ENCODE measurements at places on chromosomes 7 and 10.
A peak's percentile ranks its signal among the peaks of the same experiment; 100 is the strongest.

DNA sequence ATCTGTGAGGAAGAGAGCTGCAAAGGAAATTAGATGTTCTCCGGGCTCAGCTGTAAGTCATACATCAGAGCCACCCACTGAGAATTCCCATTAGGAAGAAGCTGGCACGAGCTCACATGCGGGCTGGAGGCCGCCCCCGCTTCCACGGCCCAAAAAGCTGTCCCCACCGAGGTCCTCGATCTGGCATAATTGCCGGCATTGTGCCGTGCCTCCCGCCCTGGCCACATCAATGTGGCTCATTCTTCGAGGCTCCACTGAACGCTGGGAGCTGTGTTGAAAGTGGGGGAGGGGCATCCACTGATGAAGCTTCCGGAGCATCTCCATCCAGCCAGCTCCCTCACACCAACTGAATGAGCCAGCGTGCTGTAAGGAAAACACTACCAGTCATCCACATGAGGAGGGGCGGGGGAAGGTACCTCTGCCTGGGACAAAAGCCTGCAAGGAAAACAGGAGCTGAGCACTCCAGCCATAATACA, 173.1 kb downstream of the PTPRN2 start:
- DNase-seq = no peak

DNA sequence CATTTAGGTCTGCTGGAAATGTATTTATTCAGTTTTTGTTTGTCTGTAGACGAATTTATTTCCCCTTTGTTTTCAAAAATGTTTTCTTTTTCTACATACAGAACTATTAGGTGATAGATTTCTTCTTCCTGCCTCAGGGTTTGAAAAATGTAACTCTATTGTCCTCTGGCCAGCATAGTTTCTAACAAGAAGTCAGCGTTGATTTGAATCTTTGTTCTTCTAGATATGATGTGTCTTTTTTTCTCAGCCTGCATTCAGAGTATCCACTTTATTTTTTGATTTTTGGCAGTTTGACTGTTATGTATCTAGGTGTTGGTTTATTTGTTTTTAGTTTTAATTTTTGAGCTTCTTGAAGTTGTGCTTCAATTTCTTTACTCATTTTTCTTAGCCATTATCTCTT, 7.5 kb upstream of the OR2F1 start:
- DNase-seq = no peak

DNA sequence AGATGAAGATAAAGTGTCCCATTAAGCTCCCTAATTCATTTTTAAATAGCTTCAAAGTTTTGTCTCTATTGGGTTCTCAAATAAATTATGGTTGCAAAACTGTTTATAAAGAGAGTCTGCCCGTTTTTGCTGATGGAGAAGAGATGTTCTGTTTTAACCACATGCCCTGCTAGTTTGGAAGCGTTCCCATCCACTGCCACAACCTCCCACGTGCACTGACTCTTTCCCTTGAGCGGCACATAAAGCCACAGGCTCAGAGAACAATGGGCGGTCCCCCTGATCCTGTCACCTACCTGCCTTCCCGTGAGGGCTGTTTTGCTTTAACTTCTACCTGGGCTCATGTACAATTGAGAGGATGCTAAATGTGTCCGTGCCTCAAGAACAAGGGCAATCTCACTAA, 65.5 kb downstream of the CPVL start:
- no peak for DNase-seq

GRCh38 chr10:132577350-132578003, 39.9 kb downstream of the INPP5A start:
- no peak for DNase-seq

GRCh38 chr10:97291357-97292096, 910 bp downstream of the ARHGAP19 start:
- DNase-seq = no peak

GRCh38 chr10:52452600-52453493, 138.8 kb downstream of the DKK1 start:
- peak; percentile 89 for DNase-seq

DNA sequence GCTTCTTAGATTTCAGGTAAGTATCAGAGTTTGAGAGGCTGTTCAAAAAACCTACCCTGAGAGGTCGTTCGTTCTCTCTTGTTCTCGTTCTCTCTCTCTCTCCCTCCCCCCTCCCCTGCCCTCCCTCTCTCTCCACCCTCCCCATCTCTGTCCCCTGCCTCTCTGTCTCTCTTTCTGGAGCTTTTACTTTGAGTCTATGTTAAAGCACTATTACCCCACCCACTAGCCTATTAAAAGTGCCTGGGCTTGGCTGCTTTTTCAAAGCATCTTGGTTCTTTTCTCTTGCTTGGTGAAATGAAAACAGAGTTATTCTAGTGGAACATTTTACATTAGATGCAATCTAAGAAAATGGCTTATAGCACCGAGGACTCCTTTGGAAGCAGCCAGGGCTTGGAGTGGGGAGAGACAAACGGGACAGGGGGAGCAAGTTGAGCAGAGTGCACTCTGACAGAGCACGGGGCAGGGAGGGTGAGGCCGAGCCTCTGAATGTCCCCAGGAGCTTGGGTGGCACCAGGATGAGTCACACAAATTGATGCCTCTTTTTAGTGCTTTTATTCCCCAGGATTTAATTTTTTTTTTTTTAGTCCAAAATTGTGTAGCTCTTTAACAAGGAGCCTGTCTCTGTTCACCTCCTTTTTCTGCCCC, 134.3 kb downstream of the CFAP58 start:
- no peak for DNase-seq

- DNase-seq = no peak
Observed at GRCh38 chr10:6180480-6181110, 22.1 kb upstream of the PFKFB3 start.

DNA sequence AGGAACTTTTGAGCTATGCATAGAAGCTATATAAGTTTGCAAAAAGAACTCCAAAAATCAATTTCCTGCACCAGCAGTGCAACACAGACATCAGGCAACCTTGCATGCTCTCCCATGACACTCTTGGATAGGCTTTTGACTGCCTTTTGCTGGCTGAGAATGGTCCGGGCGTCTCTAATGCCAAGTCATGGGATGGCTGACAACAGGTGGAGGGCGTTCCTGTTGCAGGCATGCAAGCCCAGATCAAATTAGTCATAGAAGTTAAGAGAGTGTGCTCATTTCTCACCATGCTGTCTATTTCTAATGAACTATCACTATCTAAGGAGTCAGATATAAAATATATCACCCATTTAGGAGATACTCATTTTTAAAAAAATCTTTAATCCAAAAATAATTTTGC, 8.4 kb downstream of the PLCE1 start:
- DNase-seq = no peak

DNA sequence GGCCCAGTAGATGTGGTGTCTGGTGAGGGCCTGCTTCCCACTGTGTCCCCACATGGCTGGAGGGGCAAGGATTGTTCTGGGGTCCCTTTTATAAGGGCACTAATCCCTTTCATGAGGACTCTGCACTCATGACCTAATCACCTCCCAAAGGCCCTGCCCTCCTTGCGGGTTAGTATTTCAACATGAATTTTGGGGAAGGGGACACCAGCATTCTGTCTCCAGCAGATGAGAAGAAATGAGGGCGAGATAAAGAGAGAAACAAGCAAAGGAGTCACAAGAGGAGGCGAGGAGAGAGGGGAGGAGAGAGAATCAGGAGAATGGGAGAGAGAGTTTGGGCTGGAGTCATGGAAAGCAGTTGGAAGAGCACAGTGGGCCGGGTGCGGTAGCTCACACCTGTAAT, 83.7 kb downstream of the C10orf105 start:
- no peak for DNase-seq

DNA sequence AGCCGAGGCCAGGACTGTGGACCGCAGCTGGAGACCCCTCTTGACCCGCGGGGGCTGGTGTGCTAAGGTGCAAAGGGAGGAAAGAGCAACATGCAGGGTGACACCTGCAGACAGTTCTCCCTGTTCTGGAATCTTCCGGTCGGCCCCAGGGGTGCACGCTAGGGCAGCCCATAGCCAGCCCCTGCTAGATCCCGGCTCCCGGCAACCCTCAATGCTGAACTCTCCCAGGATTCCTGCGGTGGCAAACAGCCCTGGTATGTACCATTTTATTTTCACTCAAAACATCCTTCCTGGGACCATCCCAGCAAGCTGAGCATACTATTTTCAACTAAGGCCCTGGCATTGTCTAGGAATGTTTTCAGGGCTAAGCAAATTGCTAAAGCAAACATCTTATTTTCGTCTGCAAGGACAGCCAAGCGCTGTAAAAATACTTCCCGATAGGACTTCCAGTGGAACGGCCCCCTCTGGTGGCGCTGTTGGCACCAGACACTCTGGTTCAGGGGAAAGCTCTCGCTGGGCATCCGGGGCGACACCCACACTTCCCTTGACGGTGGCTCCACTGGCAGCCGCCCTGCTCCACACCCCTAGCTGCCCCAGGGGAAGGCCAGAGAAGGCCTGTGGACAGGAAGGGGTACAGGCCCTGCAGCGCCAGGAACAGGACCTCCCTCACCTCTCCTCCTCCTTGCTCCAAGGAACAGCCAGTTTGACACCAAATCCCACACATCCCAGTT, 99.4 kb downstream of the CTBP2 start:
- DNase-seq = no peak

GRCh38 chr7:68441645-68442044, 1156.6 kb upstream of the AUTS2 start:
- DNase-seq = no peak

DNA sequence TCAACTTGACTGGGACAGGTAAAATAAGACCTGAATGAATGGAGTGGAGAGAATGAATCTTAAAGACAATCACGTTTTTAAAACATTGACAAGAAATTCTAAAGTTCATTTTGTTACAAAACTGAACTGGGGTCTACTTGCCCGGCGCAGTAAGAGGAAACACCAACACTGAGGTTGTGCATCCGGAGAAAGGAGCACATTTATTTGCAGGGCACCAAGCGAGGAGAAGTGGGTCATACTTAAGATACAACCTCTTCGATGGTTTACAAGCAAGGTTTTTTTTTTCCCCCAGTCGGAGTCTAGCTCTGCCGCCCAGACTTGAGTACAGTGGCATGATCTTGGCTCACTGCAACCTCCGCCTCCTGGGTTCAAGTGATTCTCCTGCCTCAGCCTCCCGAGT, 3.4 kb upstream of the REPIN1 start:
- DNase-seq = no peak

DNA sequence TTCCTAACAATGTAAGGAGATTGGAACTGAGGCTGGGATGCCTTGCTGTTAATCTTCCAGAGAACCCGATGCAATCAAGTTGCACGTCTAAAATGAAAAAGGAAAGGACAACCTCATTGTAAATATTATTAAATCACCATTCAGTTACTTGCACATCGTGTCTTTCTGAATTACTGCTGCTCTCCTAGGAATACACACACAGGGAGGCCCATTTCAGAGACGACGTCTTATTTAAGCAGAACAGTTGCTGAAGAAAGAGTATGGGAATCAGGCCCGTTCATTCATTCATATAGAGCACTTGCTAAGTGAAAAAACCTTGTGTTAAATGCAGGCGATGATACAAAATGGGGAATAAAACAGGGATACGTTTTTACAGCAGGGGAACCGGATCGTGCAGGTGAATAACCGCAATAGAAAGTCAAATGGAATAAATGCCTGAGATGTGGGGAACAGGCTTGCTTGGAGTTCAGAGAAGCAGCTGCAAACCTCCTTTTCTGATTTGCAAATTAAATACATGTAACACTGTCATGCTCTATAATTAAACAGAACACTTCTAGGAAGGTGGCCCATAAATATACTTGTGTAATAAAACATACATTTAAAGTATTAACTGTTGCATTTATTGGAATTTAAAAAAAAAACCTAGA, 409.9 kb downstream of the GALNT17 start:
- no peak for DNase-seq

GRCh38 chr10:114899982-114900381, 38.0 kb upstream of the TRUB1 start:
- DNase-seq = no peak

DNA sequence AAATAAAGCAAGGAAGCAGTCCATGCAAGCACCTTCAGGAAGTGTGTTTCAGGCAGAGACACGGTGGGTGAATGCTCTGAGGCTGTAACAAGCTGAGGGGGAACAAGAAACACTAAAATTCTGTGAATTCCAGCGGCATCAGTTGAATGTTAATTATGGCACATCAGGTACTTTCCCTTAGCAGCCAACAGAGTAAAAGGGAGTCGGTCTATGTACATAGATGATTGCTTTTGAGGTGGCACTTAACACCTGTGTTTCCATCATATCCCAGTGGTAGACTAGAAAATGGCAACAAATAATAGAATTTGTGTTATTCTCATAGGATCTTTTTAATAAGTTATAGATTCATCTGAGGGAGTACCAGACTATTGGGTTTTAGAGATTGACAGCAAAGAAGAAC, 481.0 kb upstream of the KLF6 start:
- DNase-seq = no peak

Data from PC-9 (cell line).